WTC11 (cell line): ENCODE measurements at places on chromosomes 5 and 9.

- DNase-seq, result no peak
These were observed 1.1 kb upstream of the FRRS1L start for GRCh38 chr9:109168170-109168569.

DNA sequence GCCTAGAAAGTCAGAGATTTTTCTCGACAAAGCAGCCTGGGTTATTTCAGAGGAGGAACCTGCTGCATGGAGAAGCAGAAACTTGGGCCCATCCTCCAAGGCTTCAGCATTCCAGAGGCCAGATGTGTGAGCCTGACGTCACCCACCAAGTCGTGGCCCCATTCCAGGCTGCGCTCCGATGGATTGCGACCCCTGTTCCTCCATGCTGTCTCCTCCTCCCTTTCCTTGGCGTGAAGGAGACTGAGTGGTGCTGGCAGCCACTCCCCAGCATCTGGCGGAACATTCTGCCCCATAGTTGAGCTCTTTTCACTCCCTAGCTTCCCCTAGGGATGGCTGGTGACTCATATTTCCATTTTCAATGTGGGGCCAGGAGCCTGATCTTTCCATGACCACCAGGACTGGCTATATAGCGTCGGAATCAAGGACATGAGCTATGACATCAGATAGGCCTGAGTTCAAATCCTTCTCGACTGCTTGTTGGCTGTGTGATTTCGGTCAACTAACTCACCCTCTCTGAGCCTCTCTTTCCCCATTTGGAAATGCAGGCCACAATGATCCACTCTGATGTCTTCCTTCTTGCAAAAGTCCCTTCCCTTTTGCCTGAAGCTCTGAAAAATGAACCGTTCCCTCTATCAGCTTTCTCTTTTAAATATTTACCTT, 24.5 kb upstream of the DUSP1 start:
- DNase-seq, result no peak

DNA sequence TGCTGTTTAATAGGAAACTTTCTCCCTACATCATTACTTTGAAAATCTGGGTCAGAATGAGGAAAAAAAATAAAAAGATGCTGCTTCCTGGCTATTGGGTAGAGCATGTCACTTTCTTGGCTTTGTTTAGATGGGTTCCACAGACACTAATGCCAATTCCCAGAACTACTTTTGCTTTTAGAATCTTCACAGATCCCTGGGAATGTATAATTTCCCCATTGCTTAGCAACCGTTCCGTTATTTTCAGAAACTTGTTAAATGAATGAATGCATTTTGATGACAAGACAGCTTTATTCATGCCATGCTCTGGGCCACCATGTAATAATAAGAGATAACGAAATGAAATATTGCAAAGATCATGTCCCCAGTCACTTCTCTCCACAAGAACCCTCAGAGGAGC, 126.5 kb upstream of the TRPC7 start:
- no peak for DNase-seq

GRCh38 chr9:124477648-124478285, 27.5 kb downstream of the ADGRD2 start:
- peak; percentile 57 for DNase-seq

DNA sequence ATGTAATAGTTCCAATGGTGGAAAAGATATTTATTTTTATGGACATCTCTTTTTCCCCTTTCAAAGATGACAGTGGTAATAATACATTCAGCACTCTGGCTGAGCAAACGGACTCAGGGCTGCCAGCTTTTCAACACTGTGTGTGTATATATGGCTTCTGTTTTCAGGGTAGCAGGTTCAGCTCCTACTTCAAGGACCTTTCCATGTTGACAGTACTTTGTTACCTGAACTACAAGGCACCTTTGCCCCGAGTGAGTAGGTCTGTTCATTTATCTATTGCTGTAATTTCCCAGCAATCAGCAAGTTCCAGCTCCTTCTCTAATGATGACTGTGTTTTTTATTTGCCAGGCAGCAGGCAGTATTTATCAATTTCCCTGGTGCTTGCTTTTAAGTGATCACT, 387.4 kb upstream of the KIF2A start:
- no peak for DNase-seq

- DNase-seq, result no peak
These were observed 17.5 kb downstream of the NR2F1 start for GRCh38 chr5:93600409-93601070.

DNA sequence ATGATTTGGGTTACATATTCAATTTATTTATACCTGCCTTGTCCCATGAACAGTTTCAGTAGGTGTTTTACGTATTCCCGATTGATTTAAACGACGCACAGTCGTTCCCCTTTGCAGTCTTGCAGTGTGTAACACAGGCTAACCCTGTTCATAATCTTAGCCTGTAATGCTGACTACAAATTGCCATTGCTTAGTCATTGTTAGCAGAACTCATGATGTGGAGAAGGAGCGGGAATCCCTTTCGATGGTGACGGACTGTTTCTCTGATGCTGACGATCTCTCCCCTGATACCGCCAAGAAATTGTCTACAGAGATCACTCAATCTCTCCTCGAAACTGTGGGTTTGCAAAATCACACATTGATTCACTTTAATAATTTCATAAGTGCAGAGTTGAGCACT, 93.2 kb downstream of the MRPL36 start:
- DNase-seq, result no peak

DNA sequence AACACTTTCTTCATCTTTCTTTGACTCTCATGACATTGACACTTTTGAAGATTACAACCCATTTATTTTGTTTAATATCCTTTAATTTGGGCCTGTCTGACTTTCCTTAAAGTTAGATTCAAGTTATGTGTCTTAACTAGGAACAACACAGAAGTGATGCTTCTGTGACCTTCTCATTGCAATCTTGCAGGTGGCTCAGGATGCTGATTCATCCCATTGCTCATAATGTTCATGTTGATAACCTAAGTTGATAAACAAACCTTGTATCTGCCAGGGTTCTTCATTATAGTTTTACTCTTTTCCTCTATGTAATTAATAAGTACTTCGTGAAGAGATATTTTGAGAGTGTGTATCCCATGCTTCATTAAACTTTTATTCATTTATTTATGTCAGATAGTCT, 107.2 kb upstream of the SHB start:
- no peak for DNase-seq

DNA sequence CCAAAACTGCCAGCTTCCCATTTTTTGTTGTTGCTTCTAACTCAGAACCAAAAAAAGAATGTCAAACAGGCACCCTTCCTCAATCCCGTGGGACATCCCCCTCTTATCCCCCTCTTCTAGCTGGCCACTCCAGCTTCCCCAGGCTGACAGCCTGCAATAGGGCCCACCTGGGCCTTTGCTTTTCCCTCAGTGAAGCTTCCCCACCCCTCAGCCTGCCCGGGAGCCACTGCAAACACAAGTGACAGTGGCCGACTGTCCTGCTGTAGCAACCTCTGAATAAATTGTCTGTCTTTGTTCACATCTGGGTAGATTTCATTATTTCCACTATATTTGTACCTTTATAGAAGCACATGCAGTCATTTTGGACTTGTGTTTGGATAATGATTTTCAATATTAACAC, 245.3 kb downstream of the GADD45G start:
- DNase-seq, result no peak

DNA sequence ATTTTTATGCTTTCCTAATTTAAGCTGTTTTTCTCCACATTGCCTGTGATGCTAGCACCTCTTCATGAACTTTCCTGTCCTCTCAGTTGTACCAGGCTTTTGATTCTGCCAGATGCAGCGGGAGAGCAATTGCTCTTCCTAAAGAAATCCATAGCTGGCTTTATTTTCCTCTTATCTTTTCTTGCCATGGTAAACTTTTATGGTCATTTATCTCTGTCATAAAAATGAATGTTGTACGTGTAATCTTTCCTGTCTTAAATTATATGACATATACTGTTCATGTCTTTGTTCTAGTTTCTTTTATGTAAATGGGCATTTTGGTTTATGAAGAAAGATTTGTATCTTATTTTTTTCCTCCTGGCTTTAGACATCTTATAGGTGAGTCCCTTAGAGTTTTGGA, 127.5 kb downstream of the SH3GL2 start:
- DNase-seq, result no peak

DNA sequence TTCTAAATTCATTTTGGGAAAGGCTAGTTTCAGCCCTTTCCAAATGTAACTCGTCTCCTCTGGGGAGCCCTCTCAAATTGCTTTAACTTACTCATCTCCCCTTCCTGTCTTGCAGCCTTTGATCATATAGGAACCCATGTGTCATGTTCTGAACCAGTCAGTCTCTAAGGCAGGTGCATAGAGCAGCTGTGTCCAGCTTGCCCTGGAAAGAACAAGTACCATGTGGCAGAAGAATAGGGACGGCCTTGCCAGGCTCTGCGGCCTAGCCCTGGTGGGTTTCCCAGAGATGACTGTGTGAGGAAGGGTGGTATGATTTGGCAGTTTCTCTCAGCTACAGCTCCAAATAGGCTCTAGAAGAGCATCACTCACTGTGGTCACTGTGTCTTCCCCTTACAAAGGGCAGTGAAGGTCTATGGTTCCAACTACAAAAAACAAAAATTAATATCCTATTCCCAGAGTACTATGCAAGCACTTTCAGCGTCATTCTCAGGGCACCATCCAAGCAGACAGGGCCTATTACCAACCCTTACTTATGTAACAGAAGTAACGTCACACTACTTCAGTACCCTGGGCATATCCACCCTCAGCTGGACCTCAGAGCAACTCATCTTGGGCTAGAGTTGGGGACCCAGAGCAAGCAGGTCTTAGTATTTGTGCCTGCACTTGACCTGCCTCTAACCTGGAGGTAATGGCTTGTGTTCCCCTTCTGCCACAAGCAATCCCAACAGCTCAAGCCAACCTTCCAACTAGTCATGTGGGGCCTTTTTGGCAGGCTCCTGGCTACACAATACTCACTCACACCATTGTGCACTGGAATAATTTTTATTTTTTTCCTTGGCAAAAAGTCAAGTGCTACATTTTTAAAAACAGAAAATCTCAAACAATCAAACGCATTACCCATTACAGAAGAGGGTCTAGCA, 37.2 kb upstream of the UBAP2 start:
- DNase-seq, result no peak

GRCh38 chr9:21744841-21745240, 57.6 kb upstream of the MTAP start:
- DNase-seq, result no peak

- DNase-seq, result no peak
These were observed 58.9 kb upstream of the COL15A1 start for GRCh38 chr9:98884849-98885248.

DNA sequence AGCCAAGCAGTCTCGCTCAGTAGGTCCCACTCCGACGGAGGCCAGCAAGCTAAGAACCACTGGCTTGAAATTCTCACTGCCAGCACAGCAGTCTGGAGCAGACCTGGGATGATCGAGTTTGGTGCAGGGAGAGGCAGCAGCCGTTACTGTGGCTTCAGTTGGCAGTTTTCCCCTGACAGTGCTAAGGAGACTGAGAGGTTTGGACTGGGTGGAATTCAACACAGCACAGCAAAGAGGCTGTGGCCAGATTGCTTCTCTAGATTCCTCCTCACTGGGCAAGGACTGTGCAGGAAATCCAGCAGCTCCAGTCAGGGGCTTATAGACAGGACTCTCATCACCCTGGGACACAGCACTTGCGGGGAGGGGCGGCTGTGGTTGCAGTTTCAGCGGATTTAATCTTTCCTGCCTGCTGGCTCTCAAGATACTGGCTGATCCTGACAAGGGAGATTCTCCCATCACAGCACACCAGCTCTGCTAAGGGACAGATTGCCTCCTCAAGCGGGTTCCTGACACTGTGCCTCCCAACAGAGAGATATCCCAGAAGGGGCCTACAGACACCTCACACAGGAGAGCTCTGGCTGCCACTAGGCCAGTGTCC, 122.1 kb downstream of the YIPF5 start:
- no peak for DNase-seq

DNA sequence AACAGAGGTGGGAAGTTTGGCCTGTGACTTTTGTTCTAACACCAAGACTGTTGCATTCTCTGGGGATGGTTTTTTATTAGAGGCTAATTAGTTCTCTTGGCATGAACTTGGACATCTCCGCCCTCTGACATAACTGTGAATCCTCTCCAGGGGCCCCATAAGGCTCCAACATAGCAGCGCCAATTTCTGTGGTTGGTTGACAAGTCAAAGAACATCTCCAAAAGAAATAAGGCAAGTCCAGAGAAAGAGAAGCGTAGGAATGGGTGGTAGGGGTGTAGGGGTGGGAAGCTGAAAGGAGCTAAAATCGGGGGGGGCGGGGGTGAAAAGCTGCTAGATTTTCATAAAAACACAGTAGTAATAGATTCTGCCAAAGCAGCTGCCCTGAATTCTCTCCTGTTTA, 81.0 kb upstream of the DAB2 start:
- DNase-seq, result no peak

DNA sequence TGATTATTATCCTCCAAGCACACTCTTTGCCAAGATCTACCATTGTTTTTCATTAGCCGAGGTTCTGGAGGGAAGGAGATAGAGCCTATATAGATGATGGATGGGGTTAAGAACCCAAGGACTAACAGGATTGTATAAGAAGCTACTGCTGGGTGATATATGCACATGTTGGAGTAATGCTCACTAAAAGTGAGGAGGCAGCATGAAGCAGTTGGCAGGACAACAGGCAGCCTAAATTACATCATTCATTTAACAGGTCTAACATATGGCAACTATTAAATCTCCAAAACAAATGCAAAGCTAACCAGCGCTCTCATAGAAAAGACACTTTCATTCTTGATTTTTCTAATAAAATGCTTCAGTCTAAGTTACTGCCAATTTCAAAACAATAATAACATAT, 293.2 kb downstream of the EPB41L4A start:
- DNase-seq, result no peak

GRCh38 chr9:88013035-88013434, 38.7 kb upstream of the CDK20 start:
- DNase-seq, result no peak

DNA sequence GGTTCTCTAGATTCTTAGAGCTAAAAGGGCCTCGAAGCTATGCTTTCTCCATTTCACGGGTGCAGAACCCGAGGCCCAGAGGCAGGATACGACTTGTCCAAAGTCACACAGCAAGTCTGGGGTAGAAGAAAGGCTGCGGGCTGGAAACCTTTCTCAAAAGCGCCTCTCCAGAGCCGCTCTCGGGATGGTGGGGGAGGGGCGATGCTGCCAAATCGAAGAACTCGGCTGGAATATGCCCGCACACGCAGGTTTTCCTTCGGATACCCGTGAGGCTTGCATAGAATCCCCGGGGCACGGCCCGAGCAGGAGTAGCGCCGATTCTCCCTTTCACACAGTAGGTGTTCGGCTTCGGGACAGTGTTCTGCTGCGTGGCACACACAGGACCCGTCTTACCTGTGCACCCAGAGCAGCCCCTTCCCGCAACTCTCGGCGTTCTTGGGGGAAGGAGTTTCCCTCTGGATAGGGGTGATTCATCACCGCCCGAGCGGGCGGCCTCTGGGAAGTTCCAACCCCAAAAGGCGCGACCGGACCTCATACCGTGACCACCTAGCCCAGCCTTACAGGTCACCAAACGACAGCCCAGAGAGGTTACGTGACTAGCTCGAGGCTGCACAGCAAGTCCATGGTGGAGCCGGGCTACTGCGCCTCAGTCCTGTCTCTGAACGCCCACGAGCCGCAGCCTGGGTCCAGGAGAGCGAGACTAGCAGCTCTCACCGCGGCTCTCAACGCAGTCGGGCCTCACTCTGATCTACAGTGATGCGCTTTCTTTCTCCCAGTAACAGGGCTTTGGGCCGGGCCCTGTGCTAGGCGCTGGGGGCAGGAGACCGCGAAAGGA, 4.1 kb downstream of the PAX5 start:
- peak; percentile 45 for DNase-seq

GRCh38 chr9:126225611-126226609, 100.7 kb upstream of the MVB12B start:
- no peak for DNase-seq
